ENCODE measurements at places on chromosomes 2 and 18.

DNA sequence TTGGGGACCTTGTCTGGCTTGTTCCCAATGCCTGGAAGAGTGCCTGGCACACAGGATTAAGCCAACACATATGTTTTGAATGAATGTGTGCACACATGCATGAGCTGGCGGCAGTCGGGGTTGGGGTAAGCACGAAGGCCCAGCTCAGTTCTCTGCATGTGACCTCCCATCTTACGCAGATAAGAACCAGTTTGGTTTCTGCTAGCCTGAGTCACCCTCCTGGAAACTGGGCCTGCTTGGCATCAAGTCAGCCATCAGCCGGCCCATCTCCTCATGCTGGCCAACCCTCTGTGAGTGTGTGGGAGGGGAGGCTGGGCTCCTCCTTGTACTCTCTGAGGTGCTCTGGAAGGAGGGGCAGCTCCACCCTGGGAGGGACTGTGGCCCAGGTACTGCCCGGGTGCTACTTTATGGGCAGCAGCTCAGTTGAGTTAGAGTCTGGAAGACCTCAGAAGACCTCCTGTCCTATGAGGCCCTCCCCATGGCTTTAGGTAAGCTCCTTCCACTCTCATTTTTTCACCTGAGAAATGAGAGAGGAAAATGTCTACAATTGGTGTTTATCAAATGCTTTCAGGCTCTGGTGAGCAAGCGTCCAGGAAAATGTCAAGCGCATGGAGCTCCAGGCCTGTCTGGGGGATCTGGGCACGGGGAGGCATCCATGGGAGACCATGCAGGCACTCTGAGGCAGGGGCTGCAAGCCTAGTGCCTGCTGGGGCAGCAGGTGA, 9.7 kb upstream of the IL1RN start:
- peak; percentile 71 for DNase-seq

DNA sequence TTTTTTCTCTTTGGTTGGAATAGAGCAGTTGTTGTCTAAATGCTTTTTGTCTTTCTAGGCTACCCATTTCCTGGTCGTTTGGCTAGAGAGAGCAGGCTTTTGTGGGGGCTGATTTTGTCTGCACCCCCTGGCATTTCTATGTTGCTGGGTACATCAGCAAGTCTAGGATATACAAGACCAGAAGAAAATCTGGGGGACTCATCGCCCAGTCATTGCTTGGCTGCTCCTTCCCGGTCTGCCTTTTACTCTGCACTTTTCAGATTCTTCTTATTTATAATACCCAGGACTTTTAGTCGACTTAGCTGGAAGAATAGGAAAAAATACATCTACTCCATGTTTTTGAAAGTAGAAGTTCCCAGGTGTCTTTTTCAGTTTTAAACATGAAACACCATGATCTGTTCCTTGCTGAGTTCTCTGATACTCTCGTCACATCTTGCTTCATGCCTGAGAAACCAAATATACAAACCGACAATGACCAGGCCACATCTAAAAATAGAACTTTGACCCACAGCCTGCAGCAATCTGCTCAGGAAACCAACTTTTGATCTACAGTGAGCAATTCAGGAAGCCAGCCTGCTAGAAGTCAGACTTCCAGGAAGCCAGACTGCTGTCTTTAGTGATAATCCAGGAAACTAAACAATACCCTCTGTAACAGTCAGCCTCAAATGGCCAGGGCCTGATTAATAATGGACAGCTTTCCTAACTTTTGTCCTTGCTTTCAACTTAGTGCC, 163.8 kb upstream of the MEX3C start:
- DNase-seq = peak; percentile 50

- DNase-seq = peak; percentile 30
These were observed 501 bp downstream of the RETREG2 start for GRCh38 chr2:219178377-219179175.

DNA sequence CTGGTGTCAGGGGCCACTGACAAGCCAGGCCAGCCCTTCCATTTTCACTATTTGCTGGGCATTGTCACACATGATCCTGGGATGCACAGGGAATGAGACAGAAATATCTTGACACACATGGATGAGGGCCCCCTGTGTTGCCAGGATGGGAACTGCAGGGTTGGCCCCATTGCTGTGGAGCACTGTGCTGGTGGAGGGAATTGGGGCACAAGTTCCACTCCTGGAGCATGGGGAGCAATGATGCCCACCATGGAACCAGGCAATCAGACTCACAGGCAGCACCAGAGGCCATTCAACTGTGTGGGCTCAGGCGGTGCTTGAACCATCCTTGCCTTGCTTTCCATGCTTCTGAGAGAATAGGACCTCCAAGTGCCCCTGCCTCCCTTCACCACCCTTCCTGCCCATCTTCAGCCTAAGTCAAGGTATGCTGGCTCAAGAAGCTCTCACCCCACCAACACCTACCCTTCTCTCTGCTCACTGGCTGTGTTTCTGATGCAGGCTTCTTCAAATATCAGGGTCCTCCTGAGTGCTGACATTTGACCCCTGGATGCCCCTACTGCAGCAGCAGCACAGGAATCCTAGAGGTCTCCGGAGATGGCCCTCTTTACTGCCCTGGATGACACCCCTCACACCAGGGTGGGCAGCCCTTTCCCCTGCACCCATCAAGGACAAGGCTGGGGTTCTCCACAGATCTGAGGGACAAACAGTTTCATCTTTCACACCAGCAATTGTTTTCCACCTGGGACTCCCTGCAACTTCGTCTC, 11.0 kb downstream of the ADRA2B start:
- DNase-seq = no peak

- no peak for DNase-seq
These were observed 15.5 kb downstream of the HDLBP start for GRCh38 chr2:241300000-241300399.

DNA sequence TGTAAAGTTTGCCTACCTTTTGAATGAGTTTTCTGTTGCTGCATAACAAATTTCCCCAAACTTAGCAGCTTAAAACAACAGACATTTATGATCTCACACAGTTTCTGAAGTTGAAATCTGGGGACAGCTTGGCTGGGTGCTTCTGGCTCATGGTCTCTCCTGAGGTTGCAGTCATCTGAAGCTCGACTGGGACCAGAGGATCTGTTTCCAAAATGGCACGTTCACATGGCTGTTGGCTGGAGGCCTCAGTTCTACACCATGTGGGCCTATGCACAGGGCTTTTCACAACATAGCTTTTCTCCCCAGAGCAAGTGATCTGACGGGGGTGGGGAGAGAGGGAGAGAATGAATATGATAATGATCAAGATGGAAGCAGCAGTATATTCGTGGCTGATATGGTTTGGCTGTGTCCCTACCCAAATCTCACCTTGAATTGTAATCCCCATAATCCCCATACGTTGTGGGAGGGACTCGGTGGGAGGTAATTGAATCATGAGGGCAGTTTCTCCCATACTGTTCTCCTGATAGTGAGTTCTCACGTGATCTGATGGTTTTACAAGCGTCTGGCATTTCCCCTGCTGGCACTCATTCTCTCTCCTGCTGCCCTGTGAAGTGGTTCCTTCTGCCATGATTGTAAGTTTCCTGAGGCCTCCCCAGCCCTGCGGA, 3.5 kb downstream of the RALB start:
- DNase-seq = no peak

DNA sequence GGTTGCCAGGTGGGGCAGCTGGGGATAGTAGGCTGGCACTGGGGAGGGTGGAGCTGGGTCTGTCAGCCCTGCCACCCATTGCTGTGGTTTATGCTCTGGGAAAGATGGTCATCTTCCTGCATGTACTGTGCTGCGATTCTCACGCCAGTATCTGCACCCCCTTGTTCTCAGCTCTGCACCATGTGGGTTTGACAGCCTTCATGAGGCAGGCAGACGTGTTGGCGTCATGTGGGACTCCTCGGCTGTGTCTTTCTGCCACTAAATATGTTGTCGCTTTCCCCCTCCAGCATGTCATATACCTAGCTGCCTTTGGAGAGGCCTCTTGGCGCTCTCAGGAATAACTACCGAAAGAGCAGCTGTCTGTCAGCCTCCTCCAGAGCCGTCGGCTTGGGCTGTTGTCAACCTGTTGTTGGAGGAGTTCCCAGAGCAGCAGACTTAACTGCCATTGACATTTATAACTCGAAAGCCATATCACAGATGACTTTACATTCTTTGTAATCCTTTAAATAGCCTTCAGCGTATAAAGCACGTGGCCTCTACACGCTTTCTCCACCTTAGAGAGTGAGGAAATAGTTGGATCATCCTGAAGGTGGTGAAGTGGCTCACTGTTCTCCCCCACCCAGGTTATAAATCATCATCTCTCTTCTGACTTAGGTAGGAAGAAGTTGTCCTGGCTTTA, 80.4 kb upstream of the MGAT5 start:
- DNase-seq = no peak

DNA sequence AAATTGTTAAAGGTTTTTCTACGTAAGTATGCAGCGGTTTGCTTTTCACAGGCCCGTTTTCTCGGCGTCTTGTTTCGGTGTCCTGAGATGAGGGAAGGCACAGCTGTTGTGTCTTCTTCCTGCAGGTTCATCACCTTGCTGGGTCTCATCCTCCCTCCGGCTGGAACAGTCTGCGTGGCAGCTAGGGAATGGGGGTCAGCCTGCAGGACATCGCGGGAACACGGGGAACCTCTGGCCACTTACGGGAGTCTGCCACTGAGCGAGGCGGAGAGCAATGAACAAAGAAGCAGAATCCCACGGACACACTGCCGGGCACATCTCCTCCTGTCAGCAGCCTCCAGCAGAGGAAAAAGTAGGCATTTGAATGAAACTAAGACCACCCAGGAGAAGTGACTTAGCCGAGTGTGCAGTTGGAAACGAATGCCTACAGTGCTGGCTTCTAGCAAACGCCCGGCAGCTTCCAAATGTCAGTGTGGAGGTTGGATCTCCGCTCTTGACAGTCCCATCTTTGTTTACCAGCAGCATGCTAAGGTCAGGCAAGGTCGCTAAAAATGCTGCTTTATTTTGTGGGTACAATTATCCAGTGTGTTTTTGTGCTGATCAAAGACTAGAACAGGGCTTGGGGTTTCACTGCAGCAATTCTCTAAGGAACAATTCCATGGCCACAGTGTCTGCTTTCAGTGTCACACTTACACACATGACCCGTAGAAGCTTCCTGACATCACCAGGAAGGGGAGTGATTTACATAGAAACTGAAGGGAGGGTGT, 109.8 kb upstream of the SEC11C start:
- DNase-seq = no peak

- no peak for DNase-seq
These were observed 11.5 kb upstream of the DIPK1C start for GRCh38 chr18:74468547-74469061.

DNA sequence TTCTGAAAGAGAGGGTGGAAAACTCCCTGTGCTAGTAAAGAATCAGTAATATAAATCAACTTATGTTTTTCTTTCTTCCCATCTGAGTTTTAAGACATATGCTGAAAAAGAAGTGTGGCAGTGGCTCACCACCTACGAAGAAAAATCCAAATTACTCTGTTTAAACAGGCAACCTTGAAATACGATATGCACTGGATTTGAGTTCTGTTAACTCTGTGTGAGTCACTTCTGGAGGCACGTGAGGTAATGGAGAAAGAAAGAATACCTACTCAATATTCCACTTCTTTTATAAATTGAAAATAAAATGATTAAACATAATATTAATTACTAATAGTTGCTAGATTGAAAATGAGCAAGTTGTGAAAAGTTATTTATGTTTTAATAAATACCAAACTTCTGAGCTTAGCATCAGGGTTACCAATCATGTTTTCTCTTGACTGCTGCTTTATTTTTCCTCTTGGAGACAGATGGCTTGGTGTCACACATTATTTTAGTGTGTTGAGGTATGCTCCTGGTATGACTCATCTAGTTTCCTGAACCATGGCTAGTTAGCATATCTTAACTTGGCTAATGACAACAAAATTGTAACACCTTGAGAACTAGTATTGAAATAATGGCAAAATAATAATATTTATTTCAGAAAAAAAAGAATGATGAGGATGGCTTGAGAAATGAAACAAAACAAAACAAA, 1705.5 kb upstream of the PIK3C3 start:
- peak; percentile 15 for DNase-seq

DNA sequence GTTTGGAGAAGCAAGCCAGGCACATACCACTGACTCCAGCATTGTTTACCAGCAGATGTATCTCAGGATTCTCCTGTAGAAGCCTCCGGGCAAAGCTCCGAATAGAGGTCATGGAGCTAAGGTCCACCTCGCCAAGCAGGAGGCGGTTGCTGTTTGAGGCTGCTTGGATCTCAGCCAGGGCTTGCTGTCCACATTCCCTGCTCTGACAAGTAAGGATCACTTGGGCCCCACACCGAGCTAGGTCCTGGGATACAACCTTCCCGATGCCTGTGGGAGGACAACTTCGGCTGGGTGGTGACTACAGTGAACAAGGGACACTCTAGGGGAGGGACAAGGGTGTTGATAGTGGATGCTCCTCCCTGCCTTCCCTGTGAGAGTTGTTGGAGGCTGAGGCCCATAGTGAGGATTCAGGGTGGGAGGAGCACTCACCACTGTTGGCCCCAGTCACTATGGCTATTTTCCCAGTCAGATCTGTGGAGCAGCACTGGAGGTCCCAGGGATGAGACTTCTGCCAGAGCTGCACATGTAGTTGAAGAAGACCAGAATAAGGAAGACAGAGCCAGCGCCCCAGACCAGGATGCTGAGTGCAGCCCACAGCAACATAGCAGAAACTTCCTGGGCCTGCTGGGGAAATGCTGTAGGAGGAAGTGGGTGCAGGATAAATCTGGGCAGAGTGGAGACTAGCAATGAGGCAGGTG, 8.3 kb downstream of the C2orf81 start:
- no peak for DNase-seq

DNA sequence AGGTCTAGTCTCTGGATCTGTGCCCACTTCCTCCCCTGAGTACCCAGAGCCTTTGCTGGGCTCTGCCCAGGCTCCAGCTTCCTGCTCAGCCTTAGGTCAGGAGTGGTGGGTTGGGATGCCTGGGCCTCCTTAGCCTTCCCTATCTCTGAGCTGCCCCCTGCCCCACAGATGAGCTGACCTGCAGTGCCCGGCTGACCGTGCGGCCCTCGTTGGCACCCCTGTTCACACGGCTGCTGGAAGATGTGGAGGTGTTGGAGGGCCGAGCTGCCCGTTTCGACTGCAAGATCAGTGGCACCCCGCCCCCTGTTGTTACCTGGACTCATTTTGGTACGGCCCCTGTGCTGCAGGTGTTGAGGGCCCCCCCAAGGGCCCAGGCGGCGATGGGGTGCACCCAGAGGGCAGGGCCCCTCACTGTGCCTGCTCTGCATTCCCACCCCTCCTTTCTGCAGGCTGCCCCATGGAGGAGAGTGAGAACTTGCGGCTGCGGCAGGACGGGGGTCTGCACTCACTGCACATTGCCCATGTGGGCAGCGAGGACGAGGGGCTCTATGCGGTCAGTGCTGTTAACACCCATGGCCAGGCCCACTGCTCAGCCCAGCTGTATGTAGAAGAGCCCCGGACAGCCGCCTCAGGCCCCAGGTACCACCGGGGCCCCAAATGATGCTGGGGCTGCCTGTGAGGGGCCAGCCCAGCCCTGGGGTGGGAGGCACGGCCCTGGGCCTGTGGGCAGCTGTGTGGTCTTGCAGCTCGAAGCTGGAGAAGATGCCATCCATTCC, 30.1 kb upstream of the GMPPA start:
- DNase-seq = no peak

GRCh38 chr2:15674637-15675455, 83.2 kb downstream of the DDX1 start:
- DNase-seq = peak; percentile 59

DNA sequence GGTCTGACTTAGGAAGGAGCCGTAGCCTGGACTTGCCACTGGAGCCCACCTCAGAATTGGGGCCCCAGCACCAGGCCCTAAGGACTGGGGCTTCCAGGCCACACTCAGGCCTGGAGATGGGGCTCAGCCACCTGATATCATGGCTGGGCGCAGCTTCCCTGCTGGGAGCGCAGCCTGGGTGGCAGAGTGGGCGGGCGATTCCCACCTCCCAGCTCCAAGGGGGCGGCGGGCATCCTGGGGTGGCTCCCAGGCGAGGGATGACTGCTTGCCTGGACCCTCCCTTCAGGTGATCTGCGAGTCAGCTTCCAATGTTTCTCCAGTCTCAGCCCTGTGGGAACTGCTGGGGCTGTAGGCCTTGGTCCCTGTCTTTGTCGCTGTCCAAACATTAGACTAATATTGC, 20.1 kb downstream of the GPR35 start:
- no peak for DNase-seq

Data from choroid plexus epithelial cell (primary cell).